ENCODE measurements at places on chromosomes 12 and 14. TPM values are rescaled to one million over a fixed set of nuclear protein-coding genes. Genes with fewer than 3 reads are reported as not detected.

- no peak for DNase-seq
Observed at GRCh38 chr12:72268386-72268785, 3.8 kb upstream of the TRHDE start.

The ZDHHC22 gene
- not detected for total RNA-seq

- DNase-seq = no peak
Observed at GRCh38 chr12:54225666-54226065, 36.9 kb upstream of the SMUG1 start.

The OR4E2 gene
- not detected for total RNA-seq
